ENCODE measurements at places on chromosomes 13 and 19.
A peak's percentile ranks its signal among the peaks of the same experiment; 100 is the strongest.

GRCh38 chr19:42042455-42043170, 27.4 kb downstream of the GRIK5 start:
- H3K4me3 ChIP-seq = no peak overlapping the region
- no peaks in the 10 kb centered on the region for H3K27me3 ChIP-seq
- no peaks in the 10 kb centered on the region for H3K36me3 ChIP-seq

DNA sequence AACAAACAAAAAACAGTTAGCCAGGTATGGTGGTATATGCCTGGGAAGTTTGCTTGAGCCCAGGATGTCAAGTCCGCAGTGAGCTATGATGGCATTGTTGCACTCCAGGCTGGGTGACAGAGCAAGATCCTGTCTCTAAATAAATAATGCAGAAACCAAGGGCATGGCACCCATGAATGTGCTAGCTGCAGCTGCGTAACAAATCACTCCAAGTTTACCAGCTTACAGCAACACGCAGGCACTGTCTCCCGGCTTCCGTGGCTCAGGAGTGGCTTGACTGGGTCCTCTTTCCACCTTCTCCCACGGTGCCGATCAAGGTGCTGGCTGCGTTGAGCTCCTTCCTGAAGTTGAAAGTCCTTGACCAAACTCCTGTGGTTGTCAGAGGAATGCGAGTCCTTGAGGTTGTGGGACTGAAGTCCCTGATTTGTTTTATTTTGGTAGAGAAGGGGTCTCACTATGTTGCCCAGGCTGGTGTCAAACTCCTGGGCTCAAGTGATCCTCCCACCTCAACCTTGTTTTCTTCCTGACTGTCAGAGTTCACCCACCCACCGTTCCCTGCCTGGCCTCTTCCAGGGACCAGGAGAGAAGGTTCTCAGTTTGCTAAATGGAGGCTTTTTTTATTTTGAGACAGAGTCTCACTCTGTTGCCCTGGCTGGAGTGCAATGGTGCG, 13.2 kb upstream of the ONECUT3 start:
- no peak for DNase-seq
- no peaks in the 10 kb centered on the region for H3K4me1 ChIP-seq
- H3K27ac ChIP-seq = no peak overlapping the region
- peaks cover 4% of the 10 kb centered on the region for H3K27me3 ChIP-seq
- no peaks in the 10 kb centered on the region for H3K36me3 ChIP-seq

DNA sequence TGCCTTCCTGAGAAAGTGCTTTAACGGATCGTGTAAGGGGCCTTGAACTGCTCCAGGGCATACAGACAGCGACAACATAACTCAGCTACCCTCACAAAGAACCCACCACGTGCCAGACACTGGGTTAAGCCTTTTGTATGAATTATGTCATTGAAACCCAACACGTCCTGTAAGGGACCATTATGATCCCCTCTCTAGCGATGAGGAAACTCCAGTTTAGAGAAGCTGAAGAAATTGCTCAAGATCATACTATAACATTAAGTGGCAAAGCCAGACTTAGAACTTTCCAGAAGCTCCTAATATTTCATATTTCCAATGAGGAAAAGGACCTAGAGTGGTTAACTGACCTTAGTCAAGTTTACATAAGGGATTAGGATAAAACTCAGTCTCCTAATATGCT, 57.0 kb upstream of the RAP2A start:
- no peak overlapping the region for H3K4me3 ChIP-seq
- no peaks in the 10 kb centered on the region for H3K27me3 ChIP-seq
- no peak for DNase-seq

DNA sequence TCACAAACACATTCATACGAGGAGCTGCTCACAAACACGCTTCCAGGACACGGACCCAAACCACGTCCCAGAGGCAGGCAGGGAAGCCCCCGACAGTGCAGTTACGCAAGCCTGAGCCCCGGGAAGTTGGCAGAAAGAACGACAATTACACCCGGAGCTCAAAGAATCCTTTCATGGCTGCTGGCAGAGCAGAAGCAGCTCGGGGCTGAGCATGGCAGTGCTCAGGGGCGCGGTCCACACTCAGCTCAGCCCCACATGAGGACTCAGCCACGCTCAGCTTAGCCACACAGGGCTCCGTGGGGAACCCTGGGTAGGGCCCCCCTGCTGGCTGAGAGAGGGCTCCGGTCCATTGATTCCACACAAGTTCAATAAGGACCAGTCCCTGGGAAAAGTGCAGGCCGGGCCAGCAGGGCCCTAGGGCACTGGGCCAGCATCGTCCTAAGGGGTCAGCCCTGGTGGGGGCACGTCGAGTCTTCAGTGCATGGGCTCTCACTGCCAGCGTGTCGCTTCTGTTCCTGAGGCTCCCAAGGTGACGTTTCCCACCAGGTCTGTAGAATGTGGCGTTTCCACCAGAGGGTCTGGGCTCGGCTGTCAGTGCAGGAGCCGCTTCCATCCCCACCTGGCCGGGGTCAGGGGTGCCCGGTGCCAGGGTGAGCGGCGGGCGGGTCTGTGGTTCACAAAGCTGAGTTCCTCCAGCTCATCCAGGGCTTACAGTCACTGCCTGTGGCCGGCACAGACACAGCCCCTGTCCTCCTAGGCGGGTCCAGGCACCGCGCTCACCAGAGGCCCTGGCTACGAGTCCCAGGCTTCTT, 23.1 kb downstream of the GAS6 start:
- no peak overlapping the region for H3K4me3 ChIP-seq
- no peak for DNase-seq
- peaks cover 24% of the 10 kb centered on the region for H3K4me1 ChIP-seq
- no peaks in the 10 kb centered on the region for H3K27me3 ChIP-seq

- DNase-seq = no peak
- no peaks in the 10 kb centered on the region for H3K27me3 ChIP-seq
- H3K27ac ChIP-seq = no peak overlapping the region
- H3K4me1 ChIP-seq = no peaks in the 10 kb centered on the region
- H3K36me3 ChIP-seq = no peaks in the 10 kb centered on the region
Measured at GRCh38 chr13:25215253-25215575, 43.1 kb upstream of the AMER2 start.

DNA sequence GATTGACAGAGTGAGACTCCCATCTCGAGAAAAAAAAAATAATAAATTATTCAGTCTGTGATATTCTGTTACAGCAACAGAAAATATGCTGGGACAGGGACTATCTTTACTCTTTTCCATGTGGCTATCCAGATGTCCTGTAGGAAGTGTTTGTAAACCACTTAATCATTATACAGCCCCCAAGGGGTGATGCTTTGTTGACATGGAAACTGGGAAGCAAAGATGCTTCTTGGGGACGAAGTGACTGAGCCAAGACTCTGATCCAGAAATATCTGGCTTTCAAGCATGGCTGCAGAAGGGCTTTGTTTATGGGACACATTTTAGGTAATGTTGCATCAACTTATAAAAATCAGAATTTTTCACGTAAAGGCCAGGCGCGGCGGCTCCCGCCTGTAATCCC, 5.4 kb downstream of the ZNF8 start:
- H3K4me1 ChIP-seq = no peaks in the 10 kb centered on the region
- no peaks in the 10 kb centered on the region for H3K27me3 ChIP-seq
- H3K27ac ChIP-seq = no peak overlapping the region
- no peak overlapping the region for H3K4me3 ChIP-seq
- DNase-seq = no peak
- H3K36me3 ChIP-seq = no peaks in the 10 kb centered on the region

GRCh38 chr19:43662487-43662886, 7.5 kb downstream of the PLAUR start:
- no peak overlapping the region for H3K27ac ChIP-seq
- H3K4me1 ChIP-seq = peaks cover 2% of the 10 kb centered on the region
- no peak for DNase-seq
- H3K36me3 ChIP-seq = no peaks in the 10 kb centered on the region
- no peaks in the 10 kb centered on the region for H3K27me3 ChIP-seq

- H3K4me1 ChIP-seq = peaks cover 4% of the 10 kb centered on the region
- DNase-seq = peak; percentile 8
- H3K27me3 ChIP-seq = no peaks in the 10 kb centered on the region
Measured at GRCh38 chr19:33399081-33399744, 25.7 kb downstream of the CEBPG start.
